Amygdala (tissue), 56 donors: ENCODE measurements at places on chromosomes 6 and 20.

GRCh38 chr6:88760091-88760490, 203.3 kb downstream of the RNGTT start:
- DNase-seq = no peak

DNA sequence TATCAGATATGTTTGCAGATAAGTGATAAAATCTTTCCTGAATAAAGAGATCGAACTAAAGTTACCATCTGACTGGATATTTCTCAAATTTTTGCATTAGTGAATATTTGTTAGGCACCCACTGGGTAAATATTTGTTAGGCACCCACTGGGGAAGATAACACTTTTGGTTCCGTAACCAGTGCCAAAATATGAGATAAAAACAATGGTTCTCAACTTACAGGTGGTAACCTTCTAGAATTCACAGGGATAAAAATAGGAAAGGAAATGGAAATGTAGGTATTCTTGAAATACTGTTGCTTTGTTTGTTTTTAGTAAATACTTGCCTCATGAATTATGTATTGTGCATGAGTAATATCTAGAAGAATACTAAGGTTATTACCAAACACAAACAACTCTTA, 245.0 kb upstream of the KHDRBS2 start:
- DNase-seq = no peak

GRCh38 chr20:25238319-25239037, 9.4 kb upstream of the PYGB start:
- DNase-seq = no peak

DNA sequence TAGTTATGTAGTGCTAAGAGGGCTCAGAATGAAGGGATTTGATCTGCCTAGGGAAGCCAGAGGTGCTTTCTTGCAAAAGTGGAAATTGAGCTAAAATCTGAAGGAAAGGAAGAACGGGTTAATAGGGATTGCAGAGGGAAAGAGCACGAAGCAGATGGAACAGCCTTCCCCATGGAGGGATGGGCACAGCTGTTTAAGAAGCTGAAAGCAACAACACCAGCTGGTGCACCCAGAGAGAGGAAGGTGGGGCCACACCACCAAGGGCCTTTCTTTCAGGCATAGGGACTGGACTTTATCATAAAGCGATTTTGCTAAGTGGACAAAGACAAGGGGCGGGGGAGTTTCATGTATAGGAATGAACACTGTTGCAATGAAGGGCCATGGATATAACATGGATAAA, 65.8 kb upstream of the SNRPB2 start:
- DNase-seq = no peak

DNA sequence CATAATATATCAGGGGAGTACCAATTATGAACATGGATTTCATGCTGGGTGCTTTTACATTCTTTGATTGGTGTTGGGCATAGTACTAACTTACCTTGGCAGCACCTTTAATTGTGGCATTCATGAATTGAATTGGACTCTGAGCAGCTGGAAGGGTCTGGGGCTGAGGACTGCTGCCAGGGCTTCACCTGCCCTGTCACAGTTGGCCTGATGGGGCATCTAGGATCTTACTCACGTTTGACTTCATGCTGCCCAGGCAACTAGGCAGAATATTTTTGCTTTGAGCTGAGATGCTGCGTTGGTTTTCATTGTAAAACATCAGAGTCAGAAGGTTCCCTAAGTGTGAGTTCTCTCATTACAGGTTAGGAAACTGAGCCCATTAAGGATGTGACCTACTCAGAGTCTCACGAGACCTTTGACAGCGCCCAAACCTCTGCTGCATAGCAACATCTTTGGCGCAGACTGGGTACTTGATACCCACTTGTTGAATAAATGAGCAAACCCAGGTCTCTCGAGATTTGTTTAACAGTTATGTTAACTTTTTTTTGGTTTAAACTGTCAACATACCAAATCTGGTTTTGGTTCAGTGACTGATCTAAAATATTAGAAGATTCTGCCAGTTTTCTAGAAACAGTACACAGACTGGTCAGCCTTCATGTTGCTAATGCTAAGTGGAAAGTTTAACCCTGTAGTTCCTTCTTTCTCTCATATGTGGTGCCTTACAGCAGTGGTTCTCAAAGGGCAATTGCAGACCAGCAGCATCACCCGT, 104.9 kb downstream of the TCP11 start:
- no peak for DNase-seq

GRCh38 chr20:17941087-17941825, 27.3 kb downstream of the SNX5 start:
- DNase-seq = no peak

DNA sequence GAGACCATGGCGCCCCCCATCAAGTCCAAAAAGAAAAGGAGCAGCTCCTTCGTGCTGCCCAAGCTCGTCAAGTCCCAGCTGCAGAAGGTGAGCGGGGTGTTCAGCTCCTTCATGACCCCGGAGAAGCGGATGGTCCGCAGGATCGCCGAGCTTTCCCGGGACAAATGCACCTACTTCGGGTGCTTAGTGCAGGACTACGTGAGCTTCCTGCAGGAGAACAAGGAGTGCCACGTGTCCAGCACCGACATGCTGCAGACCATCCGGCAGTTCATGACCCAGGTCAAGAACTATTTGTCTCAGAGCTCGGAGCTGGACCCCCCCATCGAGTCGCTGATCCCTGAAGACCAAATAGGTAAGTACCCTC, 41.7 kb upstream of the NAA20 start:
- no peak for DNase-seq

- DNase-seq = no peak
Measured at GRCh38 chr6:9009931-9010330, 574.6 kb upstream of the SLC35B3 start.

DNA sequence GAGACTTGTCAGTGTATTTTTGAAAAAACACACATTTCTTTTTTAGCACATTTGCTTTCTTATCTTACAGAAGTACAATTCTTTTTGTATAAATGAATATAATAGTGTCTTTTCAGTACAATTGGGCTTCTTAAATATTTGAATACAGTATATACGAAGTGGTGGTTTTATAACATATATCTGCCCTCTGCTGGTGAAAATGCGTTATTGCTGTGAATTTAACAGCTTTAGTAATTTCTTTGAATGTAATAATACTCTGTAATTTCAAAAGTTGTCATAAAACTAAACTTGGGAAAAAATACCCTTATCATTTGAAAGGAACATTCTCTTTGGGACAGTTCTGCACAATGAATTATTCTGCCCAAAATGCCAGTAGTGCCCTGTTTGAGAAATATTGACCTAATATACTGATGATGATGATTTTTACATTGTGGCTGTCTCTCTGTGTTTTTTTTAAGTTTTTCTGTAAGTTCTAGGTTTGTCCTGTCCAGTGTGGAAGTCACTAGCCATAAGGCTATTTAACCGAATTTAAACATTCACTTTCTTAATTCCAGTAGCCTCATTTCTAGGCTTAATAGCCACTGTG, 19.0 kb downstream of the SMAP1 start:
- no peak for DNase-seq

DNA sequence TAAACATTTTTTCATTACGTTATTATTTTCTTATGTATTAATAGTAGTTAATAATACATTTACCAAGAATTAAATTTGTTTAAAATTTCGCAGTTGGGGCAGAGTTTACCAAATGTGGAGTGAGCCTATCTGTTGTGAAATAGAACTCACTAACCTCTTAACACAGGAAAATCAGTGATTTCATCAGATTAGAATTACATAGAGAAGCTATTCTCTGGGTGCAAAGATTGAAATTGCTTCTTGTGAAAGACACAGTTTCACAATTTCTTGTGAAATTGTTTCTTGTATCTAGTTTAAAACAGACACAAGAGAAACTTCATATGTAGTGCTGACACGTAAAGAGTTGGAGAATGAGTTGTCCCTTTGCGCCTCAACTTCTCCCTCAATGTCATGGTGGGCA, 69.4 kb upstream of the PRL start:
- DNase-seq = no peak

DNA sequence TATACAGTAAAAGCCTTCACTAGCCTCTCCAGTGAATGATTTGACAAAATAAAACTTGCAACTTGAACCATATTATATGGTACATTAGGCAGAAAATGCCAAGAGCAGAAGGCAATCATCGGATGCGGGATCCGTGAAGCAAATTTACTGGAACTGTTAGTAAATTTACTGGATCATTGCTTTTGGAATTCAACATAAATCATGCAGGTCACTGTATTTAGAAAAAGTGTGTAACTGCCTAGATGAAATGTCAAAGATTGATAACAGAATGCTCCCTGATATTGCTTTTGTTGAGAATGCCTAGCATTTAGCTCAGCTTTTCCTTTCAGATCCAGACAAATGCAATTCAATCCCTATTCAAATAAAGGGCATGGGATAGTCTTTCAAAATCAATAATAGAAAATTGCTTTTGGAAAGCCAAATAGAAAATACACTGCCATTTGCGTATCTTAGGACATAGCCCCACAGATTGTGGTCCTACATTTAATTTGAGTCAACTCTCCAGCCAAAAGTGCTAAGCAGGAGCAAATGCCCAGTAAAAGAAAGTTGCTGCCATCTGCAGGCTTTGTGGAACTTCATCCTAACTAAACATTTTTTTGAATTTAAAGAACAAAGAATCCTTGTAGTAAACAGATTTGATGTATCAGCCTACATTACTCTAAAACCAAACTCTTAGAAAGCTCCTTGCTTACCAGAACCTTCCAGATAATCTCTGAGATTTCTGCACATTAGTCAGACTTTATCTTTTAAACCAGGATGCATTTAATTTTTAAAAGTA, 109.5 kb upstream of the HSF2 start:
- peak; percentile 0 for DNase-seq

DNA sequence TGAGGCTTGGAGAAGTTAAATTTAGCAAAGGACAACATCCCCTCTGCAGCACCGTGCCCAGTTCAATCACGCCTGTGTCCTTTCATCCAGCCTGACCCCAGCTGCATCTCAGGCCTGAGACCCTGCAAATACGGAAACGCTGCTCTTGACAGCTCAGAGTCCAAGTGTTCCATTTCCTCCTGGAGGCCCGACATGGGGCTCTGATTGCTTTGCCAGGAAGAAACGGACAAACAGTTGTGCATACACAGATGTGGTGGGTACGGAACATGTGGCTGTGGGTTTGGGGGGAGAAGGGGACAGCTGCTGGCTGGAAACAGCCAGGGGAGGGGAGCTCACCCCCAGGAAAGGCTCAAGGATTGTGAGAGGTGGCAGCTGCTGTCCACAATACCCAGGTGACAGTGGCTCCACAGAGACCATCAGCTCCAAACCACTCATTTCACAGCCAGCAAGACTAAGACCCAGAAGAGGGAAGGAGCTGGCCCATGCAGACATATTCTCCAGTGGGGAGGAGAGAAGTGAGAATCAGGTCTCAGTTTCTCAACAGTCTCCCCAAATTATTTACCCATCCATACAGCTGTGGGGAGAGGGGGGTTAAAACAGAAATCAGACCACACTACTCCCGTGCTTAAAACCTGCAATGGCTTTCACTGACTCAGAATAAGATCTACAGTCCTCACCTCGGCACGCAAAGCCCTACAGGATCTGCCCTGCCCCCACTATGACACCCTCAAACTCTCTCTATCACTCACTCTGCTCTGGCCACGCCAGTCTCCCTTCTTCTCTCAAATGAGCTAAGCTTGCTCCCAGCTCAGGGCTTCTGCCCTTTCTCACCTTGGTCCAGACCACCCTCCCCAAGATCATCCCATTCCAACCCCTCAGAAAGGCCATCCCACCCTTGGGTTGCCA, 89.1 kb downstream of the PREX1 start:
- DNase-seq = no peak

DNA sequence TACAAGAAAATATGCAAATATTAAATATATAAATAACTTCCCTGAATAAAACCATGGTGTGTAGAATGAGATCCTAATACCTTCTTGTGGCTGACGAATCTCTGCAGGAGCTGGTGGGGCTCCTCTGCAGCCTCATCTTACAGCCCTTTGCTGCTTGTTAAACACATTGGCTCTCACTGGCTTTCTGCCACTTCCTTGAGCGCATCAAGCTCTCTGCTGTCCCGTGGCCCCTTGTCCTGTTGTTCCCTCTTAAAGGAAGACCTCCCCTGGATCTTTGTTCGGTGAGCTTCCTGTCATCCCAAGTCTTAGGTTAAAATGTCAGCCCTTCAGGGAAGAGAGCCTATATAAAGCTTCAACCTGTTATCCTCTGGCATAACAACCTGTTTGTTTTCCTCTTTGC, 519.6 kb downstream of the DOK5 start:
- no peak for DNase-seq

GRCh38 chr20:50810063-50810462, 15.2 kb downstream of the BCAS4 start:
- no peak for DNase-seq

DNA sequence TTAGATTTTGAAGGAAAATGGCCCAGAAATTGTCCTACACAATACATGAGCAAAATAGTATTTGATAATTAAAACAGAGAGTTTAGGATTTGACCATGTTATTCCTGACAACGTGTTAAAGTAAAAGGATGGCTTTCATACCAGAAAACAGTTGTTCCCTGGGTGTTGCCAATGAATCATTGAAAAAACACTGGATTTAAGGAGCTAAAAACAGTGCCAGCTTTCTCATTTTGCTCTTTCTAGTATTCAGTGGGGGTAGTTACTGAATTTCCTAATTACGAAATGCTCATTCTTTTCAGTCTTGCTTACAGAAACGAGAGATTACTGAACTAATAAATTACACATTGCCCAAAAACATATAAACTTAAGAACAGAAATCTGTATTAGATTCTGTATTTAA, 26.6 kb upstream of the SNAP91 start:
- DNase-seq = no peak

DNA sequence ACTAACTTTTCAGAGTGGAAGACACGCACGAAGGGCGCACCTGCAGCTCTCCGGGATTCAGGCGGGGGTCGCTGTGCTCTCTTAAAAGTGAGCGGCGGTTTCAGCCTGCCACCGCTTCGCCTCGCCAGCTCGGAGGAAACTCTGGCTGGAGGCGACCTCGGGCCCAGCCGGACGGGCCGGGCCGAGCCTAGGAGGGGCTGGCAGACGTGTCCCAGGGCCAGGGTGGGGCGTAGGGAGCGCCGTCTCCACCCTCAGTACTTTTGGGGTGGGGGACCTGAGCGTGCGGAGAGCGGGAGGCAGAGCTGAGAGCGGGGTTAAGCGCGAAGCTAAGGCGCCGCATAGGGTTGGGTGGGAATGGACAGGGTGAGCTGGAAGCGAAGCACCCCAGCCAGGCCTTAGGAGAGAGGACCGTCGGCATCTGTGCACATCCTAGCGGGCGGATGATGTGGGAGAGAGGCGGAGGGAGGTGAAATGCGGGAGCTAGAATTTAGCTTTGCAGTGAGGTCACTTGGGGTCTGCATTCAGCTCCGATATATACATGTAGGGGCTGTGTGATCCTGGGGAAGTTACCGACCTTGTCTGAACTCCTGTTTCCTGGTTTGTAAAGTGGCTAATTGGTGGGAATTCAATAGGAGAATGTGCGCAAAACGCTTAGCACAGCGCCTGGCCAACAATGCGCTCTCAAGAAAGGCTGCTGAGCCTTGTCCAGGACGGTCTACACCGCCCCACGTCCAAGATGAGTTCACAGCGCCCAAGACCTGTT, 6.5 kb upstream of the TFAP2A start:
- no peak for DNase-seq

DNA sequence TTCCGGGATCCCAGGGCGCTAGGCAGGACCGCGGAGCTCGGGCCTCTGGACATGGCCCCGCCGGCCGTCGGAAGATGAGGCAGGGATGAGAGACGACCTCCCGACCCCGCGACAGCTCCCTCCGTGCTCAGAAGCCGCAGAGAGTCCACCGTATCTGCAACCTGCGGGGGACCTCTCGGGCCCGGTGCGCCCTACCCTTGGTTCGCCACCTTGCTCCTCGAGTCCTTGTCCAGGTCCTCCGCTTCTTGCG, 301 bp downstream of the PPP1R3D start:
- no peak for DNase-seq

GRCh38 chr6:48809245-48809644, 653.8 kb downstream of the MMUT start:
- no peak for DNase-seq
